Muscle of arm (tissue), 14 donors: ENCODE measurements at places on chromosomes 2 and 18. TPM values are rescaled to one million over a fixed set of nuclear protein-coding genes. Genes with fewer than 3 reads are reported as not detected.

- DNase-seq = no peak
Observed at GRCh38 chr2:55115761-55116597, 65.7 kb upstream of the RTN4 start.

DNA sequence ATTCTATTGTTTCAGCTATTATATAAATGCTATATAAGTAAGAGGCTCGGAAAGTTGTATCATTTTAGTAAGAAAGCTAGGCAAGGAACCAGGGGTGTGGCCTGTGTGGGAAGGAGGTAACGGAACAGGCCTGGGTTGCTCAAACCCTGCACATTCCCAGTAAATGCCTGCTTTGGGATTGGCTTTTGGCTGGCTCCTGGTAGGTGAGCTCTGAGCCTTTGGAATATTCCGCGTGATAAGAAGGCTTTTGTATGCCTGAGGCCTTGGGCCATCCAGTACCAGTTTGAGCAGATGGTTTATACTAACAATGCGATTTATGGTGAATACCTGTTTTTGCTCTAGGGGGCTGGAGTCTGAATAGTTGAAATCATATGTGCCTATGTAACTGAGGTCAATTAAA, 42.6 kb upstream of the CDH20 start:
- no peak for DNase-seq

GRCh38 chr2:231321021-231321420, 74.5 kb upstream of the B3GNT7 start:
- DNase-seq = no peak

DNA sequence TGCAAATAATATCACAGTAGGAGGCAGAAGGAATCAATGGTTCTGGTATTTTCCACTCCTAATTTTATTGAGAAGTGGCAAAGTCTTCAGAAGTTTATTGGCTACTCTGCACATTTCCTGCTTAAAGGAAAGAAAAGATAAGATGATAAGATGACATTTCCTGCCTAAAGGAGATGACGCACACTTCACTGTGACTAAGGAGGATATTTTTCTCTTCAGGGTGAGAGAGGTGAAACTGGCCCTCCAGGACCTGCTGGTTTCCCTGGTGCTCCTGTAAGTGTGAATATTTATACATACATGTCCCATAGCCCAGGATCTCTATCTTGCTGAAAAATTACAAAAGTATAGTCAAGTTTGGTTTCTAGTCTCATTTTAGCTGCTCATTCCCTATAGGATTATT, 27.9 kb downstream of the COL3A1 start:
- DNase-seq = no peak

- DNase-seq = no peak
Observed at GRCh38 chr18:79644666-79645057, 34.9 kb upstream of the CTDP1 start.

DNA sequence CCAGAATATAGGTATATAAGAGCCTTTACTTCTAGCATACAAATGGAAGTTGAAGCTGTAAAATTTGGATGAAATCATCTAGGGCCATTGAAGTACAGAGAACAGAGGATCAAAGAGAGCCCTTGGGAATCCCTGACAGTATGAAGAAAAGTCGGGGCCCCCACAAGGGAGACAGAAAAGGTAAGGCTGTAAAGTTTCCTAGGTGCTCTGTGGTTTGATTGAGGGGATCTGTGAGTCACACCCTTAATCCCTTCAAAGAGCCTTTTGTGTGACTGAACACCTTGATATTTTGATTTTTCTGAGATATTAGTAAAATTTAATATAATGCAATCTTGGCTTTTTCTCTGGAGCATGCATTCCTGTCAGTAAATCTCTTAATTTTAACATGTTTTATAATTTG, 961.7 kb upstream of the TMEFF2 start:
- DNase-seq = no peak

DNA sequence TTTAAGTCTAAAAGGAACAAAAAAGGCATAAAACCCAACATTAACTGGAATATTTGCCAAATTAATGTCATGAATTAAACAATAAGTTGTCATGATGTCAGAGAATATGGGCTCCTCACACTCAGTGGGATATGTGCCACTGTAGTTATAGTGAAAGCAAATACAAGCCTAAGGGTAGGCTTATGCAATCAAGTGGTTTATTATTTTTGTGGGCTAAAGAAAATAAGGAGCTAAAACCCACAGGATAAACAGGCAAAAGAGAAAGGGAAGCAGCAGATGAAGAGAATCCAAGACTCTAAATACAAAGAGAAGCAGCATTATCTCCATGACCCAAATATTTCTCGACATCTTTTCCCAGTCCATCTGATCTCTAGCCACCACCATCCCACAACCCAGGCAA, 17.5 kb downstream of the YWHAQ start:
- no peak for DNase-seq

DNA sequence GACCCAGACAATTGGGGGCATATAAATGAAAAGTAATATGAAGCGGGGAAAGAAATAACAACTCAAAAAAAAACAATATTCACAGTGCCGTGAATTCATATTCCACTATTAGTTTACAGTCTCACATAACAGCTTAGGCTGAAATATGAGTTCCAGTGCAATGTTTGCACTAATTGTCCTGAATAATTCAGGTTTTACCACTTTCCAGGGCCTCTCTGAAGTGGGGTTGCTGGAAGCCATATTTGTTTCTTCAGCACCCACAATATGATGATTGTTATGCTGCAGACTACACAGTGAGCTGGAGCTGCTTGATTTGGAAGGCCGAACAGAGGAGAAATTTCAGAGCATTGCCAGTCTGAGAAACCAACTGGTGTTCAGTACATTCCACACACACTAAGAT, 894.5 kb upstream of the ACVR2A start:
- DNase-seq = no peak

GRCh38 chr18:21897811-21898210, 157.2 kb downstream of the MIB1 start:
- peak; percentile 21 for DNase-seq

GRCh38 chr2:51976623-51977022, 944.7 kb upstream of the NRXN1 start:
- no peak for DNase-seq

SERPINE2 gene
- polyA plus RNA-seq = 82.1 TPM

PPP1R1C gene
- polyA plus RNA-seq = 1.1 TPM

LYG2 gene
- not detected for polyA plus RNA-seq

PLEKHM3 gene
- polyA plus RNA-seq = 8.1 TPM
